Osteoblast (primary cell): ENCODE measurements at places on chromosomes 4 and X.
A peak's percentile ranks its signal among the peaks of the same experiment; 100 is the strongest.

- peak; percentile 98 for DNase-seq
These were observed 3.1 kb upstream of the OCIAD2 start for GRCh38 chr4:48909697-48910096.

DNA sequence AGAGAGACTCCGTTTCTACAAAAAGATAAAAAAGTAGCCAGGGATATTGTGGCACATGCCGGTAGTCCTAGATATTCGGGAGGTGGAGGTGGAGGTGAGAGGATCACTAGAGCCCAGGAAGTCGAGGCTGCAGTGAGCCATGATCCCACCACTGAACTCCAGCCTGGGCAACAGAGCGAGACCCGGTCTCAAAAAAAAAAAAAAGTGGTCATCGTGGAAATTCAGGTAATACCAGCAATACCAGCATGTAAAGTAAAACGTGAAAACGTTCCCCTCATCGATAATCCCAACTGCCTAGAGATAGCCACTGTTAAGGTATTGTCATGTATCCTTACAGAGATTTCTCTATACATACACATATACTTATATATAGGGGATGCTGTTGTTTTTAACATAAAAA lies 1.5 kb downstream of the MAGT1 start:
- no peak for DNase-seq

DNA sequence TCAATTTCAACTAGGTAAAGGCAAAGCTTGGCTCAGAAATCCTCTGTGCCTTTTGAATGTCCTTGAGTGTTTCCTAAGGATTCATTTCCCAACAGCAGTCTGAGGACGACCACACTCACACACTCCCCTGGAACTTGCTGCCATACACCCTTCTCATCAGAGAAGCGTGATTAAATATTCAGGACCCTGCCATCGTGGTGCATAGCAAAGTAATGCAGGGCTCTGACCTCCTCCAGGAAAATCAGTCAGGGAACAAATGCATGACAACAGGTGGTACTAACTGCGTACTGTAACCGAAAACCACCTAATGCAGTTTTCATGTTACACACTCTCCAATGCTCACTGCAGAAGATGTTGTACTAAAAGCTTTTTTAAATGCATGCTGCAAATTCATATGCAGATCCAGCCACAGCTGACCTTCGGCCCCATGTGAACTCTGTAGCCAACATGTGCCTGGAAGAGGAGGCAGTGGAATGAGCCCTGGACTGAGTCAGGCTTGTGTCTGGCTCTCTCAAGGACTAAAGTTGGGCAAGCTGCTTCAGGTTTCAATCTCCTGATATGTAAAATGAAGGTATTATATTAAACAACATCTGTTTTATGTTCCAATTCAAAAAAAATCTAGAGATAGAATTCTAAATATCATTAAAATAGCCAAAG lies 238.3 kb downstream of the KCNIP4 start:
- no peak for DNase-seq

DNA sequence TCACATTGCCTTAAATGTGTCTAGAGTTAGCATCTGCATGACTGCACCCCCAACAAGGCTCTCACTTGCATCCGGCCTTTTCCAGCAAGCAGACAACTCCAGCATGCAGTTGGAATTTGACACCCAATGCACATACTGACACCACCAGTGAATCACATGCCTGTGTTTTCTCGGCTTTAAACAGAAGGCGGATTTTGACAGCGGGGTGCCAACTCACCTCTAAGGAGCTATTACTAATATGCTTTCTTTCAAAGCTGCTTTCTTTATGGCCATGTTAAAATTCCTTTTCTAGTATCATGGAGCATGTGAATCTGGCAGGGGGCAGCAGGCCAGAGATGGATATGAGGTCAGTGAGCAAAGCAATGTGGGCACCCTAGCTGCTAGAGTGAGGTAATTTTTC lies 78.0 kb upstream of the CLNK start:
- DNase-seq = peak; percentile 41

DNA sequence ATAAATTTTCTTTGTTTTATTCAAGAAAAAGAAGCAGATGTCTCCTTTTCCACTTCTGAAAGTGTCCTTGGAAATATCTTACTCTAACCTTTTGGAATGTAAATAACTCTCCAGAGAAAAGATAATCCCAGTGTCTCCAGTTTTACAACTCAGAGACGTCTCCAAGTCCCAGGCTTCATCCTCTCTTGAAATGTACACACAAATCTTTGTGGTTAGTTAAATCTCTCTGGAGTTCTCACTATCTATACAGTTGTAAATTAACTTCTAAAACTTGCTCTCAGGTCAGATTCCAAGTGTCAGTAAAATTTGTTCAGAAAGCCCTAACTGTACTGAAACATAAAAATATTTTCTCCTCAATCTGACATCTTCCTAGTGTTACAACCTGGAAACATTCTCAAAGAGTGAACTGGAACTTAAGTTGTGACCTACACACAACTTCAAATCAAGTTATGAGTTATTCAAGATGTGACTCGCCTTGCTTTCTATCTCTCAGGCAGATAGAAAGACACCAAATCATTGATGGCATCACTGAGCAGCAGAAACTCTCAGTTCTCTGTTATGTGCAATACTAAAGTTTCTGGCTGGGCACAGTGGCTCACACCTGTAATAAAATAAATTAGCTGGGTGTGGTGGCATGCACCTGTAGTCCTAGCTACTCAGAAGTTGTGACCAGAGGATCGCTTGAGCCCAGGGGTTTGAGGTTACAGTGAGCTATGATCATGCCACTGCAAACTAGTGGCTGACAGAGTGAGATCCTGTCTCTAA lies 284.2 kb downstream of the RCHY1 start:
- DNase-seq = no peak

DNA sequence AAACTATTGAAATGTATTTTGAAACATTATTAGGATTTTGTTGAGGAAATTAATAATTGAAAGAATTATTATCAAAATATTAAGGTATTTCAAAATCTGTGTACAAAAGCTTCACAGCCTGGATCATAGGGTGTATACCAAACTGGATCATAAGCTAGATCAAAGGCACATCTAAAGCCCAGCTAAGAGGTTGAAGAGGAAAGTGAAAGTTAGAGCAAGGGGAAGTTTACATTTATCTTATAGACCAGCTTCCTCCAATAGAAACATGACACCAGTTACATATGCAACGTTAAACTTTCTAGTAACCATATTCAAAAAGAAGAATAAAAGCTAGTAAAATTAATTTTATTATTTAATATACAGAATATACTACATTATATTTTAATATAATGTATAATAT lies 227.2 kb upstream of the BMP3 start:
- no peak for DNase-seq

GRCh38 chr4:103842076-103842475 lies 122.3 kb upstream of the TACR3 start:
- no peak for DNase-seq

- peak; percentile 93 for DNase-seq
These were observed 241.1 kb downstream of the AFAP1 start for GRCh38 chr4:7698584-7698983.

- no peak for DNase-seq
These were observed 4.2 kb upstream of the NDST4 start for GRCh38 chr4:115117651-115118050.

DNA sequence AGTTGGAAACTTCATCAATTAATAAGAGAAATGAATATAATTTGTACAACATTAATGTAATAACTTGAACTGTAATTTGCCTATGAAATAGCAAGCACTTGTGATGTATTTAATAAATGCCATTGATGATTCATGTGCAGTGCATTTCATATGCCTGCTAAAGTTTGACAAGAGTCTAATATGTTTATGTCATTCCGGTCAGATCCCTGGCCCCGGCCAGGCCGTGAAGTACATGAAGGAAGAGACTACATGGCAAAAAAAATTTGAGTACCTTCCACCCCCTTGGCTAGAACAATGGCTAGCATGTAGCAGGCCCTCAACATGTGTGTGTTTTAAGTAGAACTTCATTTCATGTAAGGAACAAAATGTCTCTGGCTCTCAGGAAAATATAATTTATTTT lies 161.3 kb downstream of the ATP10D start:
- DNase-seq = no peak

- no peak for DNase-seq
These were observed 22.8 kb upstream of the HSPA4L start for GRCh38 chr4:127759228-127759820.

GRCh38 chr4:154320521-154320920 lies 171.1 kb downstream of the DCHS2 start:
- DNase-seq = no peak

GRCh38 chrX:141652286-141652685 lies 46.3 kb downstream of the SPANXD start:
- DNase-seq = no peak

DNA sequence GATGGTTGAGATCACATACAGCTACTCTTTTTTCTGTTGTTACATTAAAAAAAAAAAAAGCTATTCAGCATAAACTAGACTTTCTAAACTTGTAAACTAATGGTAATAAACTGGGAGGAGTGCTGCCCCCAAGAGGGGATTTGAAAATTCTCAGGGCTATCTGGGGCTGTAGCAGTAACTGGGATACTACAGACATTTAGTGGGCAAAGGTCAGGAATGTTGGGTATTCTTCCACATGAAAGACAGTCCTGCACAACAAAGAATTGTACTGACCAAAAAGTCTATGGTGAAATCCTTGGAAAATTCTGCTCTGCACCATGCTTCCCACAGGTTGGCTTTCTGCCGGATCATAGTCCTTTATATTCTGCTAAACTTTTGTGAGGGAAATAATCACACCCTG lies 232.6 kb upstream of the BOD1L1 start:
- DNase-seq = no peak

DNA sequence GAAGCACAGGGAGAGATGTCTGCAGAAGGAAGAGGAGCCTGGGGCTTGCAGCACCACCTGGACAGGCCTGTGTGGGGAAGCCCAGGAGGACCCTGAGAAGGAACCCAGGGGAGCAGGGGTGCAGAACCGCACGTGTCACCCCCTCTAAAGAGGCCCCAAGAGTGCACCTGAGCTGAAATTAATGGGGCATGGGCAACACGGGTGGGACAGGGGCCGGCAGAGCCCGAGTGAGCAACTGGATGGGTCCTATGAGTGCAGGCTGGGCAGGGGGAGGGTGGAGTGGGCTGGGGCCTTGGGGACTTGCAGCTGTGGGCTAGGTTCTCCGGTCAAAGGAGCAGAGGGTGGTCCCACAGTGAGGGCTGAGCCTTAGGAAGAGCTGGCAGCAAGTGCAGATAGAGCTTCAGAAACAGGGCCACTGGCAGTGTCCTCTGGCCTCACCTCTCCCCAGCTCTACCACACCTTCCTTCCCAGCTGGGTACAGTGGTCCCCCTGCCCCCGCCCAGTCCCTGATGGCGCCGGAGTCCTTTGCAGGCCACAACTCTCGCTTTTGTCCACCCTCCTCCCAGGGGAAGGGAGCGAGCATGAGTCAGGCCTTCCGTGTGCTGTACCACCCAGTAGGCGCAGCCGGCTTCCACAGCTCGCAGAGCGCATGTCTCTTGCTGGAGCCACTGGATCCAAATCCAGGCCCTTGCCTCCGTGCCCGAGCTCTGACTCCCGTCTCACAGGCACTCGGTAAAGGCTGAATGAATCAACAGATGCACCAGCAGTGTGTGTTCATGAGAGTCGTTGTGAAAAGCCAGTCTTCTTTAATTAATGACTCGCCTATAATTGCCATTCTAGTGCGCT lies 131.6 kb downstream of the HMX1 start:
- DNase-seq = peak; percentile 84

- DNase-seq = no peak
These were observed 81.5 kb downstream of the NHS start for GRCh38 chrX:17456526-17456925.

DNA sequence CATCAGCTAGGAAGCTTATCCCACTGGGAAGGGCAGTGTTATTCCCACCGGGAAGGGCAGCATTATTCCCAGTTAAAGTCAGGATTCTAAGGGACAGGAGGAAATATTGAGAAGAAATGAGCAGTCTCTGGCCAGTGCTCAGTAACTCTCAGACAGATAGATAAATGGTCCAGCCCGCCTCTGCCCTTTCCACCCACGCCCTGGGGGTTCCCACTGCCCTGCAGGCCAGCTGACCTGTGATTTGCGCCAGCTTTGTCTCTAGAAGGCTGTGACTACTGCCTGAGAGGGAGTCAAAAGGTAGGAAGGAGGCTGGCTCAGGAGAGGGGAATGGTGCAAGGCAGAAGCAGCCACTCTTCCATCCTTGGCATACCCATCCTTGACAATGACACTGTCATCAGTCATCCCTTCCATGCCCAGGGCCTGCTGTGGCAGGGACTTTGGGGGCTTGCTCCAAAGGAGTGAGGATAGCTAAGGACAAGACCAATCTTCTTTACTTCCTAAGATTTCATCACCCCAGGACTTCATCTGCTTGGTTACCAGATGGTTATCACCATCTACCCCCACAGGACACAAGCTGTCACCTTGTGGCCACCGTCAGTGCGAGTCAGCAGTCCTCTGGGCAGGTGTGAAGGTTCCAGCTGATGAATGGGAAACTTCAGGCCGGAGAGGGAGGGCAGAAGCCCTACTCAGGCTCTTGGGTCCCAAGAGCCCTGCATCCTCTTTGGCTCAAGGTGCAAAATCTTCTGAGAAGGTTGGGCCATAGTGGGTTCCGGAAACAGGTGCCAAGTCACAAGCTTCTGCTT lies 49.5 kb downstream of the SEPSECS start:
- no peak for DNase-seq

DNA sequence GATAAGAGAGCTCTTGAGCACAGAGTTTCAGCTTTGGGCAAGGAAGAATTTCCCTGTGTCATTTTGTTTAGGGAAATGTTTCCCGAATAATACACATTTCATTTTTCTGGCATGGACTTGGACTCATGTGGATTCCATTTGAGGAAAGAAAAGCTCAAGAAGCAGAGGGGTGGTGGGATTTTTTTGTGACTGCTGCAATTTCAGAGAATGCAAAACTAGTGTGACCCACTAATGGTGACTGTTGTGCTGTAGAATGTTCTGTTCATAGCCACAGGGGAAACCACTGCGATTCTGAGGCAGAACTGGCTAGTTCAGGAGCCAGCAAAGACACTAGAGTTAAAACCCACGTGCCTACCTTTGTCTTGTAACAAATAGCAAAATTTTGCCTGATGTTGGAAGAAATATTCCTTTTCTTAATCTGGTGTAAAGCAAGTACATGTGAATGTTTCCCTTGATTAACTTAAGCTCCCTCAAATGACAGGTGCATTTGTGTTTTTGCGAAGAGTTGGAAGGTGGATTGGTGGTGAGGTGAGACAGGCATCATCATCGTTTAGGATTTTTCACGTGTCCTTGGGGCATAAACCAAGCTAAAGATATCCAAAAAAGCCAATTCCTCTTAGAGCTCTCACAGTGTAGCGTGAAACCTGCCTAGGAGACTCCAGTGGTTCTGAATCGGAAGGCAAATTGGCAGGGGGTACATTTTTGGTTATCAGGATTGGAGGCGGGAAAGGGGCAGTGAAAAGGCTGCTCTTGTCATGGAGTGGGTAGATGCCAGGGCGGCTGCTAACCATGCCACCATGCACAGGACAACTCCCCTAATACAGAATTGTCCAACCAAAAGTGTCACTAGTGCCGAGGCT lies 38.0 kb upstream of the FAM9C start:
- DNase-seq = no peak

GRCh38 chr4:177444911-177445736 lies 2.9 kb upstream of the AGA start:
- DNase-seq = no peak

GRCh38 chr4:66949419-66949818 lies 595.9 kb downstream of the CENPC start:
- no peak for DNase-seq

- DNase-seq = peak; percentile 100
These were observed 10.1 kb downstream of the WDR1 start for GRCh38 chr4:10106421-10107039.

GRCh38 chrX:1618689-1619088 lies 3.8 kb downstream of the ASMT start:
- DNase-seq = no peak
